ENCODE measurements at places on chromosomes 3 and 15.

- DNase-seq = no peak
- no peaks in the 10 kb centered on the region for H3K27me3 ChIP-seq
Observed at GRCh38 chr3:51799879-51800749, 21.1 kb upstream of the IQCF6 start.

DNA sequence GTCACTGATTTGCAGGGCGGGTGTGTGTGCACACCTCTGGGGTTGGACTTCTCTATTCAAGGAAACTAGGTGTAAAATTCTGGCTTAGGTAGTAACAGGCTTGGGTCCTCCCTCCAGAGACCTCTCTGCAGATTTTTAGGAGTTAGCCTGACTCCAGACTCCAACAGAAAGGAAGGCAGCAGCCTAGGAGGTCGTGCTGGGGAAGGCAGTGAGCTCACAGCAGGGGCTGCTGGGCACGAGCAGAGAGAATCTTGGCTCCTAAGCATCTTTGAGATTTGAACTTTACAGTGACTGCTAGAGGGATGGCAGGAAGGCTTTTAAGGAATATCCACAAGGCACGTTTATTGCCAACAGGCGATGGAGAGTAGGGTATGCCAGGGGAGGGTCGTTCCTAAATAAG, 612.6 kb downstream of the FOXP1 start:
- DNase-seq = no peak
- no peak overlapping the region for H3K27ac ChIP-seq
- no peak overlapping the region for H3K4me3 ChIP-seq
- no peaks in the 10 kb centered on the region for H3K36me3 ChIP-seq
- no peaks in the 10 kb centered on the region for H3K27me3 ChIP-seq

DNA sequence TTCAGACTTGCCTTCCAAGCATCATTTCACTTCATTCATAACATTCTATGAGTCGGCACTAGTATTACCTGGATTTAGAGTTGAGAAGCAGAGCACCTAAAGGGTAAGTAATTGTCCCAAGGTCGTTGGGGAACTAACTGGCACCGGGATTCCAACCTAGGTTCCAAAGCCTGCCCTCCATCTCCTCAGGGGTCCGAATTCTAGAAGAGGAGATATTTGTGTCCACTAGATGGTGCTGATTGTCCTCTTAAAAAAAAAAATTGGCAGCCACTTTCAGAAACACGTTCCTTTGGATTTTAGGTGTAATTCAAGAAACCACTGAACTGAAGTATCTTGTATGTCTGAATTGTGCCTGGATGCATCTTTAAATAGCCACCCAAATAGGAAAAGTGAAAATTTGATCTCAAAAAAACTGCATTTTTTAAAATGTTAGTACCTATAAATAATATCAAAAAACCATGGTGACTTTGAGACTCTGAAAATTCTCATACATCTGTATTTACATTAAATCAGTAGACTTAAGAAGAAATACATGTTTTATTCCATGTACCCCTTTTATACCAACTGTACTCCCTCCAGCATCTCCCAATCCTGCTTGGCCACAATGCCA, 3.9 kb upstream of the FSIP1 start:
- no peak overlapping the region for H3K4me3 ChIP-seq
- DNase-seq = no peak
- no peak overlapping the region for H3K27ac ChIP-seq
- no peaks in the 10 kb centered on the region for H3K36me3 ChIP-seq
- H3K4me1 ChIP-seq = no peaks in the 10 kb centered on the region

- H3K27ac ChIP-seq = no peak overlapping the region
- no peaks in the 10 kb centered on the region for H3K27me3 ChIP-seq
- no peak overlapping the region for H3K4me3 ChIP-seq
- H3K36me3 ChIP-seq = no peaks in the 10 kb centered on the region
- H3K4me1 ChIP-seq = no peaks in the 10 kb centered on the region
- DNase-seq = no peak
Observed at GRCh38 chr3:36477655-36478054, 97.4 kb downstream of the STAC start.

- H3K27ac ChIP-seq = no peak overlapping the region
- no peak for DNase-seq
Observed at GRCh38 chr3:113084777-113085176, 94.0 kb downstream of the GTPBP8 start.

- H3K27ac ChIP-seq = peak overlapping the region; percentile 51
- peak; percentile 94 for DNase-seq
- H3K27me3 ChIP-seq = no peaks in the 10 kb centered on the region
- H3K36me3 ChIP-seq = no peaks in the 10 kb centered on the region
Observed at GRCh38 chr3:126389112-126389793, 5.5 kb upstream of the CFAP100 start.

DNA sequence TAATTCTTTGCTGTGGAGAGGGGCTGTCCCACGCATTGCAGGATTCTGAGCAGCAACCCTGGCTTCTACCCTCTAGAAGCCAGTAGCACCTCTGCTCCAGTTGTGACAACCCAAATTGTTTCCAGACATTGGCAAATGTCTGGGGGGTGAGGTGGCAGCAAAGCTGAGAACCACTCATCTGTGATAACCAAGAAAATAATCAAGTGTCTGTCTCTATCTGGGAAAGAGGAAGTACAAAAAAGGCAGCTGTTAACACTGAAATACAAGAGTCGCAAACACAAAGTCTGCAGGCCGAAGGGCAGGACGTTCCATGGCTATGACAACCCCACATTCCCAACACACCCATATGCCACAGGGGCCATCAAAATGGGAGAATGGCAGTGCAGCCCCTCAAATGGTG, 42.2 kb upstream of the GNB5 start:
- peak overlapping the region; percentile 81 for H3K27ac ChIP-seq
- H3K27me3 ChIP-seq = no peaks in the 10 kb centered on the region
- no peak for DNase-seq
- H3K36me3 ChIP-seq = no peaks in the 10 kb centered on the region
- no peak overlapping the region for H3K4me3 ChIP-seq
- peaks cover 30% of the 10 kb centered on the region for H3K4me1 ChIP-seq

DNA sequence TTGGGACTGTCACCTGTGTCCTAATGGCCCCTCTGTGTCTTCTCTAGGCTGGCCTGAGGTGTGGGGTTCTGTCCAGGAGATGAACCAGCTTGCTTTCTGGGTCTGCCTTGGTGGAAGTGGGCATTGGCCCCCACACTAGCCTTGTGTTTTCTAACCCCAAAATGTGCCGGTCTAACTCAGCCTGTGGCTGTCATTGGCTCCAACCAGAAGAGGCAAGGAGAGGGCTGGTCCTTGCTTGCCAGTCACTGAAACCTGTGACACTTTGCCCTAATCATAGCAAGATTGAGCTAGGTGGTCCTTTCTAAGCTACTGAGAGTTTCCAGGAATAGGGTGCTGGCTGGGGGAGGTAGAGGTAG, 2.2 kb downstream of the C15orf39 start:
- no peaks in the 10 kb centered on the region for H3K27me3 ChIP-seq
- no peak for DNase-seq
- peaks cover 29% of the 10 kb centered on the region for H3K4me1 ChIP-seq
- no peaks in the 10 kb centered on the region for H3K36me3 ChIP-seq
- H3K27ac ChIP-seq = peak overlapping the region; percentile 96

DNA sequence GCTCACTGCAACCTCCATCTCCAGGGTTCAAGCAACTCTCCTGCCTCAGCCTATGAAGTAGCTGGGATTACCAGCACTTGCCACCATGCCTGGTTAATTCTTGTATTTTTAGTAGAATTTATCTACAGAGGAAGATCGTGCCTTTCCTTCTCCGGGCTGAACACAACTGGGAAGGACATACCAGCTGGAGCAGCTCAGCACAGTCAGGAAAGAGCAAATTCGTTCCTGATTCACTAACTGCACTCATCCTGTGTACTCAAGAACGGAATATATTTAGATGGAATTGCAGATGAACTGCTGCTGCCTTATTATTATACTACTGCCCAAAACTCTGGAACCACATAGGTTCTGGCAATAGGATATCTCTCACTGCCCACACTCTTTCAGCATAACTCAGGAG, 27.1 kb upstream of the P4HTM start:
- no peaks in the 10 kb centered on the region for H3K27me3 ChIP-seq
- no peak overlapping the region for H3K4me3 ChIP-seq
- H3K4me1 ChIP-seq = no peaks in the 10 kb centered on the region
- DNase-seq = no peak
- H3K36me3 ChIP-seq = no peaks in the 10 kb centered on the region

DNA sequence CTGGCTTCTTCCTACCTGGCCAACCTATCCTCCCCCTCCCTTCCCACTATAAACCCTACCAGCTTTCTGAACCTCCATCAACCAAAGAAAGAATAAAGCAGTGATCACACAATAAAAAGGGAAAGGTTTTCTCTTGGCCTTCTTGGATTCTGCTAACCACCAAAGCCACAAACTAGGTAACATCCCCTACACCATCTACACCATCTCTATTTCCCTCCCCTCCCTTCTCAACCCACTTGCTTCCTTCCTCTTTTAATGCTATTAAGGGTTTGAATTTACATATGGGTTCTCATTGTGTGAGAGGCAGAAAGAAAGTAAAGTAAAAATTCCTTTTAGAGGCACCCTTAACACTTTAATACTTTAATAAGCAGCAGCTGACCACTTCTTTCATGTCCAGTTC, 25.8 kb upstream of the RSL24D1 start:
- no peak for DNase-seq
- no peaks in the 10 kb centered on the region for H3K36me3 ChIP-seq
- H3K27me3 ChIP-seq = no peaks in the 10 kb centered on the region

- H3K27me3 ChIP-seq = no peaks in the 10 kb centered on the region
- H3K4me3 ChIP-seq = no peak overlapping the region
- no peak overlapping the region for H3K27ac ChIP-seq
- peaks cover 3% of the 10 kb centered on the region for H3K4me1 ChIP-seq
- no peak for DNase-seq
Observed at GRCh38 chr15:78239811-78240210, 5.4 kb upstream of the ACSBG1 start.

- no peak for DNase-seq
- H3K27ac ChIP-seq = peak overlapping the region; percentile 55
- H3K36me3 ChIP-seq = no peaks in the 10 kb centered on the region
- no peaks in the 10 kb centered on the region for H3K4me1 ChIP-seq
Observed at GRCh38 chr3:197354568-197355001, 56.2 kb upstream of the DLG1 start.

DNA sequence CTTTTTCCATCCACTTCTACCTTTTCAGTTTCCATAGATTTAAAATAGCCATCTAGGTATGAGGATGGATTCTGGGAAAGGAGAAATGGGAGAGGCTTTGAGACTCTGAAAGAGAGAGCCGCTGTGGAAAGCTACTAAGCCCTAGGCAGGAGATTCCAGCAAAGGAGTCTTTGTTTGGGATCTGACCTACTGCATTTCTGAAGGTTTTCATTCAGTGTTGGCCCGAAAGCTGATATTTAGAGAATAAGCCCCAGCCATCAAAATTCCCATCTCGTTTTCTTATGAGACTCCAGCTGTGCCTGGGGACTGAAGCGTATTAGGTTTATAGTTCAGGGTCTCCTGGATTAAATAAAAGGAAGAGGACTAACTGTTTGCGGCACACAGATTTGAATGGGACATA, 19.5 kb downstream of the LIPH start:
- H3K36me3 ChIP-seq = no peaks in the 10 kb centered on the region
- no peaks in the 10 kb centered on the region for H3K27me3 ChIP-seq
- H3K4me3 ChIP-seq = no peak overlapping the region
- no peaks in the 10 kb centered on the region for H3K4me1 ChIP-seq
- DNase-seq = no peak

GRCh38 chr15:63075984-63076713, 33.6 kb downstream of the TPM1 start:
- no peaks in the 10 kb centered on the region for H3K27me3 ChIP-seq
- no peak overlapping the region for H3K4me3 ChIP-seq
- H3K4me1 ChIP-seq = no peaks in the 10 kb centered on the region
- DNase-seq = no peak

DNA sequence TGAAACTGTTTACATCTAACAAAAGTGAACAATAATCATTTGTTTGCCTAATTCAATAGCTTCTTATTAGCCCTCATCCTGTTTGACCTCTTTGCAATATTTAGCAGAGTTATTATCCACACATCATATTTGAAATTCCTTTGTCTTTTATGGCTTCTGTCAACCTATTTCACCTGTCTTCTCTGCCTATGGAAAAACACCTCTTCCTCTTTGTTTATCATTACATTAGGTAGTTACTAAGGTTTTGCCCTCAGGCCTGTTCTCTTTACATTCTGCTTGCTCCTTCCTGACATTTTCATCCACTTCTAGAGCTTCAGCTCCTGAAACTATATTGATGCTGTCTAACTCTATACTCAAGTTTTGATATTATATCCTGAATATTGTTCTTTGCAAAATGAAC, 183.0 kb downstream of the SUCNR1 start:
- no peaks in the 10 kb centered on the region for H3K36me3 ChIP-seq
- DNase-seq = no peak
- H3K4me1 ChIP-seq = no peaks in the 10 kb centered on the region
- no peak overlapping the region for H3K4me3 ChIP-seq
- H3K27ac ChIP-seq = no peak overlapping the region
- no peaks in the 10 kb centered on the region for H3K27me3 ChIP-seq

DNA sequence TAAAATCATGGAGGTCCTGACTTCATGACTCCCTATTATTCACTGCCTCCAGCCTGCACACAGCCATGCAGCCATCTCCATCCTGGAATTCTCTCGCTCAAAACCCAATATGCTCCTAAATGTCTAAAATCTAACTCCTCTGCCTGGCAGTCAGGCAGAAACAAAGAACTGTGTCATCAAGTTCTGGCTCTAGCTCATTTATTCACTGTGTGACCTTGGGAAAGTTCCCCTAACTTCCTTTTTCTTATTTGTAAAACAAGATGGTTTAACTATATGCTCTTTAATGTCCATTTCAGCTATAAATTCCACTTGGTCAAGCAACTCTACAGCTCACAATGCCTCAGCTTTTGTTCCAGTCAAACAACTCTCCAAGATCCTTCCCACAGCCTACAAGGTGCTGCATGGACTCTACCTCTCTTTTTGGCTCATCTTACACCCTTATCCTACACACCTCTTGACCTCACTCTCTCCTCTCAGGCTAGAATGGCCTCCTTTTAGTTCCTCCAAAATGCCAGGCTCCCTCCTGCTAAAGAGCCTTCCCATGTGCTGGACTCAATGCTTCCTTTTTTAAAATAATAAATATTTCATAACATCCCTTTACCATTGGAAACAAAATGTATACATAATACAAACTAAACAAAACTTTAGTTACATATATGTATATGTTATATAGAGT, 16.4 kb downstream of the PIK3CB start:
- H3K27me3 ChIP-seq = no peaks in the 10 kb centered on the region
- no peaks in the 10 kb centered on the region for H3K36me3 ChIP-seq
- H3K4me1 ChIP-seq = no peaks in the 10 kb centered on the region
- no peak overlapping the region for H3K4me3 ChIP-seq
- H3K27ac ChIP-seq = no peak overlapping the region
- no peak for DNase-seq

DNA sequence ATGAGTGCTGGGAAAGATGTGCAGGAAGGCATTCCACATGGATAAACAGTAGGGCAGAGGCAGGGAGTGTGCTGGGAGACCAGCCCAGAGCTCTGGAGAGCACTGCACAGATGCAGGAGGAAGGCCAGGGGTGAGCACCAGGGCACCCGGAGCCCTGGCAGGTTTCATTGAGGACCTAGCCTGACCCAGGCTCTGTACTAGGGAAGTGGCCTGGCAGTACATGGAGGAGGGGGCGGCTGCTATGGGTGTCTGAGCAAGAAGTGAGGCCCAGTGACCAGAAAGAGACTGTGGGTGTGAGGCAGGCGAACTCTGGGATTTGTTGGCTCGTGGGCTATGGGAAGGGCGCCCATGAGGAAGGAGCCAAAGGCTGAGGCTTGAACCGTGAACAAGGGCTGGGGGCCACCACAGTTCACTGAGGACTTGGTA, 139.1 kb downstream of the DNAJB8 start:
- no peak overlapping the region for H3K4me3 ChIP-seq
- no peak overlapping the region for H3K27ac ChIP-seq
- no peaks in the 10 kb centered on the region for H3K27me3 ChIP-seq
- DNase-seq = no peak

GRCh38 chr3:100003609-100004503, 110.4 kb downstream of the FILIP1L start:
- no peak overlapping the region for H3K27ac ChIP-seq
- peaks cover 38% of the 10 kb centered on the region for H3K4me1 ChIP-seq
- no peaks in the 10 kb centered on the region for H3K36me3 ChIP-seq
- no peak overlapping the region for H3K4me3 ChIP-seq
- DNase-seq = no peak

Data from Peyer's patch (tissue), 4 donors.